T47D (cell line): ENCODE measurements at places on chromosomes 12 and 14.

DNA sequence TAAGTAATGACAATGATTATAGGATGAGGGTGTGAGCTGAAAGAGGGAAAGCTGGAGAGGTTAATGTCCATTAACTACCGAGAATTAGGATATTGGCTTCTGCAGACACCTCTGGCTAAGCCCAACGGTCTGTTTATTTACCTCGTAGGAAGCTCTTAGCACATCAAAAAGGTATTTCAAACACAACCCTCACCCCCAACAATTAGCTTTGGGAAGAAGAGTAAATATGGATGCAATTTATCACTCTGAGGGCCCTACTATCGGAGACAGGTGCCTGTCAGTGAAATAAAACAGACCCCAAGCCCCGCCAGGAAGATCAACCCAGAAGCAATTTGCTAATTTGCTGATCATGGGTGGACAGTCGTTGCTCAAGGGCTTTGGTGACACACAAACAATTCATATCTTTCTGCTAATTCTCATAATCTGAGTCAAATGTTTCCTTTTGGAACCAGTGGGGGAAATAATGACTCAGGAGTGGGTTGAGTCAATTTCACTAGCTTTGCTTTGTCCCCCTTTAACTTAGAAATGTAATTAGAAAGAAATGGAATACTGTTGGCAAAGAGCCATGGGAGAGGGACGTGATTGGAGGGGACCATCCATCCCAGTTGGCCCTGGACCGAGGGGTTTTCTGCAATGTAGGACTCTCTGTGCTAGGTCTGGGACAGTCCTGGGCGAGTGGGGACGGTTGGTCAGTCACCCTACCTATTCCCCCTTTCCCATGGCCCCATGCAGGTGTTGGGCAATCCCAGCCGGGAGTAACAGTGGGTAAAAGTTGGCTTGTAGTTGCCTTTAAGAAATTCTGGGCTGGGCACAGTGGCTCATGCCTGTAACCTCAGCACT is 99.1 kb upstream of the MED13L start:
- peak; percentile 70 for DNase-seq

DNA sequence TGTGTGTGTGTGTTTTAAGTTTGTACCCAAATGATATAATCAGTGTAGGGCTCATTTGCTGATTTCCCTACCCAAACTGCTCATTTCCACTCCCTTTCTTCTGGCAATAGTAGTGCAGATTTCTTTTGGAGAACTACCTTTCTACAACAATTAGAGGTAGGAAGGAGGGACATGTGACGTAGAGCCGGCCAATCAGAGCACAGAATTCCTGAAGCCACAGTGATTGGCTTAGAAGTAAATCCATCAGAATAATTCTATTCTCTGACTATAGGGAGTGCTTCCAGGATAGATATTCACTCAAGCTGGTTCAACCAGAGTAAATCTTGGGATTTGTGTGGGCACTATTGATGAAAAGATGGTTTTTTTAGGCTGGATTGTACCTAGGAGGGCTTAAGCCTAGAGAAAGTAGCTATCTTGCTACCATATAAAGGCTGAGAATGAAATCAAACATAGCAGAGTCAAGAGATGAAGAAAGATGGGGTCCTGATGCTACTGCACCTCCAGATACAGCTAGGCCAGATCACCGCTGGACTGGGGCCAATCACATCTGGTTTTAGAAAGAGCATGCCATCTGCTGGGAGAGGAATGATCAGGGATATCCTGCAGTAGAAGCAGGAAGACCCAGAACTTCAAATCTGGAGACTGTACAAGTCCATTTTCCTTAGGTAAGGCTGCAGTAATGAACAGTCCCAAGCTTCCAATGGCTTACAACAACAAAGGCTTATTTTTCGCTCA is 54.1 kb upstream of the NUAK1 start:
- no peak for DNase-seq

- no peak for DNase-seq
These were observed 265.3 kb downstream of the PDZRN4 start for GRCh38 chr12:41453409-41453808.

GRCh38 chr12:103778781-103779180 is 62.3 kb downstream of the NT5DC3 start:
- no peak for DNase-seq

- DNase-seq, result no peak
These were observed 48.2 kb downstream of the FOXA1 start for GRCh38 chr14:37546621-37547447.

- no peak for DNase-seq
These were observed 1.6 kb upstream of the PRKAB1 start for GRCh38 chr12:119666226-119666795.

DNA sequence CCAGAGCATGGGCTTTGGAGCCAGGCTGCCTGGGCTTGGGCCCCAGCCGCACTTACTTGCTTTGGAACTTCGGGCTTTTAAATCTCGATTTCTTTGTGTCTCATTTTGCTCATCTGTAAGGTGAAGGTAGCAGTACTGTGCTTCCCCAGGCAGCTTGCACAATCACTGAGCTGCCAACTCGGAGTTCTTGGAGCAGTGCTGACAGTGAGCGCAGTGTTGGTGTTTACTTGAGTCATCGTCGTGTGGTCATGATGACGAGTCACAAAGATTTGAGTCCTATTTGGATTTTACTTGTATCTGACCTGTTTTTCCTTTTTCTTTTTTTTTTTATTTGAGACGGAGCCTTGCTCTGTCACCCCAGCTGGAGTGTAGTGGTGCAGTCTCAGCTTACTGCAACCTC is 31.3 kb upstream of the ATF1 start:
- DNase-seq, result no peak

DNA sequence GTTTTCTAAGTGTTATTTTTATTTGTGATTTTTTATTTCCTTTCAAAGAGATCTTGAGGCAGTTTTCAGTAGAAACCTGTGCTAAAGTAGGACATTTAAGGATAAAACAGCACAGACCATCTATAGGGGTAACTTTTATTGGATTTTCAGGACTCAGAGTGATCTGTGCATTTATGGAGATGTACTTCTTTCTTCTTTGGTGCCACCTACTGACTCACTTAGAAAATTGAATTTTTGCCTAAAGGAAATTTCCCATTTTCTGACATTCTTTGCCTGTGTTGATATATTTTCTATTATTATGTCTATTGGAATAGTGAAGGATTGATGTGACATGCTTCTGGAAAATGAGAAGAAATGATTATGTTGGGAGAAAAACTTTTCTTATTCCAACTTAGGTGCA is 113.0 kb downstream of the UNC79 start:
- peak; percentile 42 for DNase-seq

- no peak for DNase-seq
These were observed 16.1 kb upstream of the GNG2 start for GRCh38 chr14:51844081-51844881.
